Endodermal cell (in vitro differentiated cells): ENCODE measurements at places on chromosomes 5 and 9. TPM values are rescaled to one million over a fixed set of nuclear protein-coding genes. Genes with fewer than 3 reads are reported as not detected.

The FOXD4L3 gene
- 0.15 and 0.16 TPM in 2 replicates for total RNA-seq

The DNAH5 gene
- total RNA-seq, result 0.50 to 0.84 TPM (median 0.54 TPM) in 3 replicates

The PCDHB16 gene
- 12.1 and 14.8 TPM in 2 replicates for total RNA-seq

The SNCB gene
- 0.53 to 16.4 TPM (median 1.8 TPM) in 3 replicates for total RNA-seq

The OLFML2A gene
- 25.1 to 28.1 TPM (median 28.0 TPM) in 3 replicates for total RNA-seq

The CBY3 gene
- total RNA-seq, result not detected in 2 replicates

The TAF11L10 gene
- total RNA-seq, result not detected in 3 replicates

The SLC25A2 gene
- 0.50 and 0.68 TPM in 2 replicates for total RNA-seq

The GFPT2 gene
- total RNA-seq, result 35.7 to 37.3 TPM (median 36.4 TPM) in 3 replicates

The RNF44 gene
- 173 and 176 TPM in 2 replicates for total RNA-seq

The PCDHB3 gene
- 14.8 and 17.7 TPM in 2 replicates for total RNA-seq

The PLPP7 gene
- total RNA-seq, result 2.8 and 4.1 TPM in 2 replicates

The ACSL6 gene
- total RNA-seq, result 0.04 TPM in 1 of 3 replicates, not detected in the others

The FAM114A2 gene
- 14.6 and 18.0 TPM in 2 replicates for total RNA-seq

The SLC22A4 gene
- 0.23 and 0.68 TPM in 2 replicates for total RNA-seq

The GAPT gene
- total RNA-seq, result 0.13 and 0.34 TPM in 2 replicates

The NUTM2F gene
- total RNA-seq, result not detected in 3 replicates

The ZFP2 gene
- 0.47 to 2.0 TPM (median 1.8 TPM) in 3 replicates for total RNA-seq

The NUDT2 gene
- 18.8 and 20.6 TPM in 2 replicates for total RNA-seq
